ENCODE measurements at places on chromosomes 5 and 9. TPM values are rescaled to one million over a fixed set of nuclear protein-coding genes. Genes with fewer than 3 reads are reported as not detected.

DNA sequence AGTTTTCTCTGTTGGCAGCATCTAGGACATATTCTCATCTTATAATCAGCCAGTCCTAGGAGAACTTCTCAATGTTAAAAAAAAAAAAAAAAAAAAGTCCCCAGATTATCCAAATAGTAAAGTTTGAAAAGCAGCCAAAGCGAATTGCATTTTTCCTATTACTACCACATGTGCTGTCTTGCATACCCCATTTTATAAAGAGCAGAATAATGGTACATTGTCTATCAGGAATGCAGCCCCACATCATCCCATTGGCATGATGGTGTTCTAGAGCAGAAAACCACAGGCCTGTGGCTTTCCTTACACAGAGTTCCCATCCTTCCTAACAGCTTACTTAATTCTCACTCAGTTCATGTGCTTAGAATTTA is 381.6 kb downstream of the TMEM38B start:
- H3K4me3 ChIP-seq = no peak overlapping the region
- no peak for DNase-seq
- no peaks in the 10 kb centered on the region for H3K4me1 ChIP-seq
- H3K36me3 ChIP-seq = no peaks in the 10 kb centered on the region
- no peaks in the 10 kb centered on the region for H3K27me3 ChIP-seq
- H3K27ac ChIP-seq = no peak overlapping the region

DNA sequence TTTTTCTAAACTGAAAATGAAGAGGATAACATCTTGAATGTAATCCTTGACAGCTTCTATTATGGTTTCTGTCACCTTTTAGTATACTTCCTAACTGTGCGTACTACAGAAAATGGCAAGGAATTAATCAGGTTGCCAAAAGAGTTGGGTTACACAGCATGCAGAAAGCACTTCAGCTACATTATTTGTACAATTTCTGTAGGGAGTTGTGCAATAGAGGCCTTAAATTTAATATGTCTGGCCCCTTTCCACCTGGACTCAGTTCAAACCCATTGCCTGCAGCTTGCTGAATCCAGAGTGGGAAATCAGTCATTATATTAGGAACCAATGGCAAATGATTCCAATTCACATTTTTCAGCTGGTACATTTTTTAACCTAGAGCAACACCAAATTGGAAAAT is 549.7 kb downstream of the CSNK1G3 start:
- H3K36me3 ChIP-seq = no peaks in the 10 kb centered on the region
- no peak overlapping the region for H3K27ac ChIP-seq
- no peaks in the 10 kb centered on the region for H3K4me1 ChIP-seq
- no peaks in the 10 kb centered on the region for H3K27me3 ChIP-seq
- DNase-seq = no peak

- H3K4me3 ChIP-seq = no peak overlapping the region
- no peaks in the 10 kb centered on the region for H3K36me3 ChIP-seq
- DNase-seq = no peak
- H3K27me3 ChIP-seq = no peaks in the 10 kb centered on the region
- no peak overlapping the region for H3K27ac ChIP-seq
These were observed 221.0 kb downstream of the ESM1 start for GRCh38 chr5:54764102-54765090.

DNA sequence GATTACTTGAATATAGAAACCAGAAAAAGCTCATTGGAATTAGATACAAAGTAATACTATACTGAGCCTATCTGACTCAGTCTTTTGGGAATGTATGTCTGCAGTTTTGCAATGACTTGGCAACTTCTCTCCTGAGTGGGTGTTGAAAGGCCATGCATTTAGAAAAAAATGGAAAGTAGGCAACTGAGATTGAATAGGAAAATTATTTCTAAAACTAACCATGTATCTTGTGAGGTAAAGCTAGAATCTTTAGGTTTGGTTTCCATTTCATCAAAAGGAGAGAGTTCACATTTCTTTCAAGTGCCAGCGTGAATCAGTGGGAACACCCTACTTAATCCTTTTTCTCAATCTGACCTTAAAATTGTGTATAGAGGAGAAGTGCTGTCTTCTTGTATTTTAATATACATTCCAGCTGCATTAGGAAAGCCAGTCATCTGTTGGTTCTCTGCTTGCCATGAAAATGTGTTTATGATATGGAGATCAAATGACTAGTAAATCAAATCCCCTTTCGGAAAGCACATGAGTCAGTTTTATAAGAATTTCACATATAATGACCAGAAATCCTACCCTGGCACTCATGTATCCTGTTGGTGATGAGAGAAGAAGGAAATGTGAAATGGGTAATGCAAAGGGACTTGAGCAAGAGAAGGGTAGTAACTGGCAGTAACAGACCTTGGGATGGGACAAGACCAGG is 30.4 kb downstream of the NFX1 start:
- peak overlapping the region; percentile 80 for H3K27ac ChIP-seq
- peaks cover 27% of the 10 kb centered on the region for H3K4me1 ChIP-seq
- H3K4me3 ChIP-seq = no peak overlapping the region
- peak; percentile 25 for DNase-seq

DNA sequence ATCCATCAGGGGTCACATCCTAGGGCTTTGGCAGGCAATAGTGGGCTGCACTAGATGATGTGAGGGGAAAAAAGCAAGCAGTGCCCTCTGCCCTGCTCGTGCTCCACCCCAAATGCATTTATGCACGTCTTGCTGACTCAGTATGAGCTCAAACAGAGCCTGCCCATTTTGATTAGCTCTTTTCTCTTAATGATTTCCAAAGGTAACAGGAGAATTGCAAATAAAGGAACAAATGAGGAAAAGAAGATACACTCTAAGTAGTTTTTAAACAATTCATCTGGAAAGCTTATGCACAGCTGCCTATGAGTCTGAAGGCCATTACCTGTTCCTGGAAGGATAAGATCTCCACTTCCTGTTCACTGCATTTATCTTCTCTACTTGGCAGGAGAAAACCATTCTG is 364.2 kb downstream of the TMEM232 start:
- peaks cover 1% of the 10 kb centered on the region for H3K27me3 ChIP-seq
- H3K4me3 ChIP-seq = no peak overlapping the region
- DNase-seq = no peak
- no peaks in the 10 kb centered on the region for H3K4me1 ChIP-seq

DNA sequence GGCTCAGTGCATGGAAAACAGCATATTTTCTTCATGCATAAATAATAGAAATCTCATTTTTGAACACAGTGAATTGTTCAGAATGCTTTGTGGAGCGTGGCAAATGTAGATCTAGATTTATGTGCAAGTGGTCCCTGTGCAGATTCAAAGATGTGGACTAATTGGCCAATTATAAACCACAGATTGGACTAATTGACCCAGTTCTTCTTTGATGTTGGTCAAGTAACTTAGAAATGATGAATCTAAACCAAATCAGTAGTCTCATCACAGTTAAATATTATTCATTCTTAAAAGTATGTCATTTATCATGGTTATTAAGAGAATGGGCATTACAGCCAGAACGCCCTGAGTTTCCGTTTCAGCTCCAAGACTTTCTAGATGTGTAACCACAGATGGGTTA is 11.7 kb upstream of the PDE4D start:
- no peaks in the 10 kb centered on the region for H3K27me3 ChIP-seq
- H3K36me3 ChIP-seq = no peaks in the 10 kb centered on the region
- no peak overlapping the region for H3K4me3 ChIP-seq
- H3K27ac ChIP-seq = no peak overlapping the region
- DNase-seq = no peak

- H3K36me3 ChIP-seq = no peaks in the 10 kb centered on the region
- no peaks in the 10 kb centered on the region for H3K4me1 ChIP-seq
- H3K27me3 ChIP-seq = peaks cover 21% of the 10 kb centered on the region
- no peak overlapping the region for H3K27ac ChIP-seq
These were observed 26.6 kb upstream of the CEP72 start for GRCh38 chr5:585556-585955.

GRCh38 chr5:6541256-6542013 is 91.4 kb downstream of the NSUN2 start:
- DNase-seq = no peak
- no peak overlapping the region for H3K4me3 ChIP-seq
- peaks cover 7% of the 10 kb centered on the region for H3K27me3 ChIP-seq
- no peaks in the 10 kb centered on the region for H3K4me1 ChIP-seq
- no peak overlapping the region for H3K27ac ChIP-seq

- peak; percentile 77 for DNase-seq
- peaks cover 46% of the 10 kb centered on the region for H3K4me1 ChIP-seq
- peak overlapping the region; percentile 58 for H3K27ac ChIP-seq
- H3K36me3 ChIP-seq = no peaks in the 10 kb centered on the region
- H3K4me3 ChIP-seq = no peak overlapping the region
- no peaks in the 10 kb centered on the region for H3K27me3 ChIP-seq
These were observed 37.7 kb upstream of the STXBP1 start for GRCh38 chr9:127574072-127574993.

GRCh38 chr9:4714266-4715016 is 26.6 kb downstream of the AK3 start:
- no peak for DNase-seq
- no peaks in the 10 kb centered on the region for H3K27me3 ChIP-seq
- H3K27ac ChIP-seq = peak overlapping the region; percentile 2
- no peak overlapping the region for H3K4me3 ChIP-seq
- no peaks in the 10 kb centered on the region for H3K4me1 ChIP-seq

DNA sequence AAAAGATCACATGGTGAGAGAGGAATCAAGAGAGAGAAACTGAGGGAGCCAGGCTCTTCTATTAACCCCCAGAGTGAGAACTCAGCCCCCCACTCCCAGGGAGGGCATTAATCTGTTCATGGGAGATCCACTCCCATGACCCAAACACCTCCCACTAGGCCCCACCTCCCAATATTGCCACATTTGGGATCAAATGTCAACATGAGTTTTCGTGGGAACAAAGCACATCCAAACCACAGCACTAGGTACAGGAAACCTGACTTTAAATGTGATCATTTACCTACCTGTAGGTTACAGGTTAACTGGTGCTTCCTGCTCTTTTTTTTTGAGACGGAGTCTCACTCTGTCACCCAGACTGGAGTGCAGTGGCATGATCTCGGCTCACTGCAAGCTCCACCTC is 16.9 kb downstream of the NNT start:
- DNase-seq = no peak
- H3K27me3 ChIP-seq = no peaks in the 10 kb centered on the region
- H3K4me3 ChIP-seq = no peak overlapping the region
- no peak overlapping the region for H3K27ac ChIP-seq
- peaks cover 44% of the 10 kb centered on the region for H3K36me3 ChIP-seq

DNA sequence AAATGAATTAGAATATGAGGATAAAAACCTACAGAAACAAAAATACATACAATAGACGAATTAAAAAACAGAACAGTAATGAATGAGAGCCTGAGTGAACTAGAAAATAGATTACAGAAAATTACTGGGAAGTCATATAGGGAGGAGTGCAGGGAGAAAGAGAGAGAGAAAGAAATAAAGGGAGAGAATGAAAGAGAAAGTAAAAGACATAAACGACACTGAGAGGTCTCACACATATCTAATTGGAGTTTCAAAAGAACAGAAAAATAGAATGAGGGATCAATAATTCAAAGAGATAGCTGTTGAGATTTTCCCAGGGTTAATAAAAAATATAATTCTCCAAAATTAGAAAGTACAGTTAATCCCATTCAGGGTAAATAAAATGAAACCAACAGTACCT is 156.4 kb upstream of the FTMT start:
- no peak for DNase-seq
- no peak overlapping the region for H3K4me3 ChIP-seq
- H3K36me3 ChIP-seq = no peaks in the 10 kb centered on the region
- H3K4me1 ChIP-seq = no peaks in the 10 kb centered on the region

- H3K36me3 ChIP-seq = no peaks in the 10 kb centered on the region
- no peak overlapping the region for H3K4me3 ChIP-seq
- H3K4me1 ChIP-seq = peaks cover 17% of the 10 kb centered on the region
- DNase-seq = peak; percentile 61
These were observed 37.1 kb upstream of the CEP120 start for GRCh38 chr5:123460296-123460729.

GMCL2 gene
- total RNA-seq = not detected

HRH2 gene
- 11.8 TPM for total RNA-seq

BARHL1 gene
- total RNA-seq = not detected

FSTL4 gene
- 0.36 TPM for total RNA-seq

FYB1 gene
- total RNA-seq = 105 TPM
